ENCODE measurements at places on chromosomes 13 and 19. TPM values are rescaled to one million over a fixed set of nuclear protein-coding genes. Genes with fewer than 3 reads are reported as not detected.
A peak's percentile ranks its signal among the peaks of the same experiment; 100 is the strongest.

The KIR2DL3 gene
- total RNA-seq, result not detected

The CNFN gene
- total RNA-seq, result 12.6 TPM

The ERICH6B gene
- total RNA-seq, result not detected

The CRX gene
- not detected for total RNA-seq

The UBE2M gene
- total RNA-seq, result 114 TPM

The PTPRH gene
- total RNA-seq, result 0.21 TPM

The GJA3 gene
- 0.48 TPM for total RNA-seq

The LSM14A gene
- total RNA-seq, result 190 TPM

The MTUS2 gene
- 0.75 TPM for total RNA-seq

The RGL3 gene
- total RNA-seq, result 40.9 TPM

The RGCC gene
- 0.41 TPM for total RNA-seq

The OR7A5 gene
- total RNA-seq, result not detected

The EMP3 gene
- 20.9 TPM for total RNA-seq

The ZNF547 gene
- total RNA-seq, result 2.0 TPM

GRCh38 chr19:44588771-44589112, 24.6 kb upstream of the IGSF23 start:
- no peak overlapping the region for H3K4me3 ChIP-seq
- H3K27me3 ChIP-seq, result no peaks in the 10 kb centered on the region
- DNase-seq, result no peak
- no peak overlapping the region for H3K27ac ChIP-seq
- no peaks in the 10 kb centered on the region for H3K4me1 ChIP-seq

- H3K27me3 ChIP-seq, result no peaks in the 10 kb centered on the region
- H3K27ac ChIP-seq, result no peak overlapping the region
- H3K4me3 ChIP-seq, result no peak overlapping the region
- no peak for DNase-seq
These were observed 16.3 kb upstream of the GPR183 start for GRCh38 chr13:99323488-99323887.

DNA sequence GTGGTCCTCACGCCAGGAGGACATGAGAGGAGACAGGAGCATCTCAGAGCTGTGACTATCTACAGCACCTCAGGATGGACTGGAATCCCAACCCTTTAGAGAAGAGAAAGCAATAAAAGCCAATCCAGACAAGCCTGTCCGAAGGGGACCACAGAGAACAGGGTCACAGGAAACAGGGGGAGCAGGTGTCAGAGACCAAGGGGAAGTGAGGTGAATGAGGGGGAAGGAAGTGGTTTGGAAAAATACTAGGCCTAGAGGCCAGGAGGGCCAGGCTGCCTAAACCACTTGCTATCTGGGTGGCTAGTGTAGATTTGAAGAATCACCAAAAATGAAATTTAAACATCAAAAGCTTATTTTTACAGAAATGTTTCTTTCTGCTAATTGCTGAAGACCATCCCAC, 16.2 kb downstream of the TMTC4 start:
- no peak overlapping the region for H3K27ac ChIP-seq
- no peaks in the 10 kb centered on the region for H3K4me1 ChIP-seq
- H3K36me3 ChIP-seq, result peaks cover 5% of the 10 kb centered on the region

- peaks cover 12% of the 10 kb centered on the region for H3K4me1 ChIP-seq
- H3K4me3 ChIP-seq, result no peak overlapping the region
- no peaks in the 10 kb centered on the region for H3K27me3 ChIP-seq
- DNase-seq, result no peak
These were observed 10.1 kb downstream of the GRIN2D start for GRCh38 chr19:48403606-48404005.

DNA sequence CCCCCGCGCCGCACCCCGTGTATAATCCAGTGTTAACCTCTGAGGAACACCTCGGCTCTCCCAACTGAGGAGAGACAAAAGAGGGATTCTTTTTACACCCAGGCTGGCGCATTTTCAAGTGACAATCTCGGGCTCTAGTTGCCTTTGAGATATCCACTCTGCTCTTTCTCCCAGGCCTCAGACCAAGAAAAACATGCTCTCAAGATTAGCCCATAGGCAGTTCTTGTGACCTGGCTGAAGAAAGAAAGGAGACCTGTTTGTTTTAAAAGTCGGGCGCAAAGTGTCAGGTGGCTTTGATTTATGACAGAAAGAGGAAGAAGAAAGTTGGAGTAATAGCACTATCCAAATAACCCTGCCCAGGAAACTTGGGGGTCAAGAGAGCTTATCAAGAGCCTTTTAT, 27.3 kb downstream of the SHISA2 start:
- H3K27ac ChIP-seq, result no peak overlapping the region
- peaks cover 4% of the 10 kb centered on the region for H3K4me1 ChIP-seq
- H3K27me3 ChIP-seq, result no peaks in the 10 kb centered on the region
- no peaks in the 10 kb centered on the region for H3K36me3 ChIP-seq
- peak; percentile 37 for DNase-seq

DNA sequence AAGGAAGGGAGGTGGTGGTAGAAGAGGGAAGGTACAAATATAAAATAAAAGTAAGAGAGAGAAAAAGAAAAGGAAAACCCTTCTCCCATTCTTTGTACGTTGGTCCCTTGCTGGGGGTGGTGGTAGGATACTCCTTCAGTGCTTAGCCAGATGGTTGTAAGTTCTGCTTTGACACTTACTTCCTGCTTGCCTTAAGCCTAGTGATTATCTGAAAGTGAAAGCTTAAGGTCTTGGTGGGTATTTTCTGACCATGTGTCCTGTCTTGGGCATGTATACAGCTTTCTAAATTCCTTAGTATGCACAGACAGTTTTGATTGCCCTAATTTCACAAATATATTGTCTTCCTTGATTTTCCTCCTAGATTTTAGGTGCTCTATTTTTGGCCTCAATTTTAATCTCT, 314.8 kb downstream of the PCDH17 start:
- DNase-seq, result no peak
- H3K27me3 ChIP-seq, result no peaks in the 10 kb centered on the region
- H3K4me3 ChIP-seq, result no peak overlapping the region
- H3K4me1 ChIP-seq, result no peaks in the 10 kb centered on the region
- no peak overlapping the region for H3K27ac ChIP-seq

DNA sequence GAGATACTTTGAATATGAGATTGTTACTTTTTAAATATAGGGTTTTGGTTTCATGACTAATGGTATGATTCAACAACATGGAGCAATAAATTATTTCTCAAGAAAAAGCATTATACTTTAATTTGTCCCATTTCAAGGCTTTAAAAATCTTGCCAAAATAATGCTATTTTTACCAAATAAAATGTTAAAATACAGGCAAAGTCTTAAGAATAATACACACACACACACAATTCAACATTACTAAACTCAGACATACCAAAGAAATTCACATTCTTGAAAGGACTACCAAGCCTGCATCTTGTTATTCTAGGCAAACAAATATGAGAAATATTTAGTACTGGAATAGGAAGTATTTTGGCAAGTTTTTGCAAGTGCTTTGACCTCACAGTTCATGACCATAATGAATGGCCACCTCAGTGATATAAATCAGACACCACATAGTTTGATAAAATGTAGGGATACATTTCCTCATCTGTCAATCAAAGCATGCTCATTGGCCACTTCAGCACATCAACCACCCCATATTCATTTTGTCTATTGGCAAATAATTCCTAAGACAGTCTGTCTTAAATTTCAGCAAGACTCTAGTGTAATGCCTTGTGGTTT, 107.2 kb downstream of the NALCN start:
- H3K27me3 ChIP-seq, result no peaks in the 10 kb centered on the region
- H3K27ac ChIP-seq, result no peak overlapping the region
- DNase-seq, result no peak
- no peaks in the 10 kb centered on the region for H3K36me3 ChIP-seq
- H3K4me3 ChIP-seq, result no peak overlapping the region

DNA sequence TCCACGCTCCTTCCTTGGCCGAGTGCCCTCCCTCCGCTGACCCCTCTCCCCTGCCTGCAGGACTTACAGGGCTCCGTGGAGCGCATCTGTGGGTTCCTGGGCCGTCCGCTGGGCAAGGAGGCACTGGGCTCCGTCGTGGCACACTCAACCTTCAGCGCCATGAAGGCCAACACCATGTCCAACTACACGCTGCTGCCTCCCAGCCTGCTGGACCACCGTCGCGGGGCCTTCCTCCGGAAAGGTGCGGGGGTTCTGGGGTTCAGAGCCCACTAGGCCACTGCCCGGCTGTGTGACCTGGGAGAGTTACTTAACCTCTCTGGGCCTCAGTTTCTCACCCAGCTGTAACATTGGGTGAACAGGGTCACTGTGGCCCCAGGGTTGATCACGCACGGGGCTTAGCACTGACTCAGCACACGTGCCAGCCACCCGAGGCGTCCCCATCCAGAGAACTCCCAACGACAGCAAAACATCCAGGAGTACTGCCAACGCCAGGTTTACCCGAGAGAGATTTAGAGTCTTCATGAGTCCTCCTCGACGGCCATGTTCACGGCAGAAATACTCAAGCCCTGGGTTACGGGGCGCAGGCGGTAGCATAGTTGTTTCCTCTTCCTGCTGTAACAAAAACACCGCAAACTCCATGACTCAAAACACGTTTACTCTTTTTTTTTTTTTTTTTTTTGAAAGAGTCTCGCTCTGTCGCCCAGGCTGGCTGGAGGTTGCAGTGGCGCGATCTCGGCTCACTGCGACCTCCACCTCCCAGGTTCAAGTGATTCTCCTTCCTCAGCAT, 9.7 kb upstream of the SPACA4 start:
- no peak overlapping the region for H3K4me3 ChIP-seq
- no peaks in the 10 kb centered on the region for H3K27me3 ChIP-seq
- H3K36me3 ChIP-seq, result no peaks in the 10 kb centered on the region
- H3K27ac ChIP-seq, result no peak overlapping the region

- no peaks in the 10 kb centered on the region for H3K4me1 ChIP-seq
- H3K4me3 ChIP-seq, result no peak overlapping the region
- H3K27me3 ChIP-seq, result no peaks in the 10 kb centered on the region
- no peak overlapping the region for H3K27ac ChIP-seq
- DNase-seq, result no peak
These were observed 1247.2 kb upstream of the PRR20A start for GRCh38 chr13:55893540-55893939.

- H3K27ac ChIP-seq, result no peak overlapping the region
- no peaks in the 10 kb centered on the region for H3K27me3 ChIP-seq
- peaks cover 55% of the 10 kb centered on the region for H3K4me1 ChIP-seq
- DNase-seq, result no peak
- H3K4me3 ChIP-seq, result no peak overlapping the region
These were observed 54.3 kb downstream of the GATAD2A start for GRCh38 chr19:19459707-19460251.

- H3K4me1 ChIP-seq, result peaks cover 2% of the 10 kb centered on the region
- H3K27ac ChIP-seq, result no peak overlapping the region
These were observed 26.4 kb downstream of the C13orf46 start for GRCh38 chr13:113947311-113948033.

- H3K4me1 ChIP-seq, result no peaks in the 10 kb centered on the region
- no peak overlapping the region for H3K4me3 ChIP-seq
- no peak overlapping the region for H3K27ac ChIP-seq
These were observed 201.6 kb downstream of the SLITRK5 start for GRCh38 chr13:87872813-87873212.

- no peak for DNase-seq
- no peak within 1 kb of the TSS for H3K27ac ChIP-seq
- no peaks in the 10 kb centered on the region for H3K4me1 ChIP-seq
- H3K36me3 ChIP-seq, result no peaks in the 10 kb centered on the region
- H3K4me3 ChIP-seq, result no peak within 1 kb of the TSS
These were observed at the start of gene ZNF729 for GRCh38 chr19:22286151-22286810. Gene ZNF729, plus strand, starts transcription at chr19:22286441. Its CDS starts 85 bp downstream, at chr19:22286526.

- H3K4me3 ChIP-seq, result no peak overlapping the region
- no peak overlapping the region for H3K27ac ChIP-seq
These were observed 2056.0 kb downstream of the OLFM4 start for GRCh38 chr13:55084630-55085029.

DNA sequence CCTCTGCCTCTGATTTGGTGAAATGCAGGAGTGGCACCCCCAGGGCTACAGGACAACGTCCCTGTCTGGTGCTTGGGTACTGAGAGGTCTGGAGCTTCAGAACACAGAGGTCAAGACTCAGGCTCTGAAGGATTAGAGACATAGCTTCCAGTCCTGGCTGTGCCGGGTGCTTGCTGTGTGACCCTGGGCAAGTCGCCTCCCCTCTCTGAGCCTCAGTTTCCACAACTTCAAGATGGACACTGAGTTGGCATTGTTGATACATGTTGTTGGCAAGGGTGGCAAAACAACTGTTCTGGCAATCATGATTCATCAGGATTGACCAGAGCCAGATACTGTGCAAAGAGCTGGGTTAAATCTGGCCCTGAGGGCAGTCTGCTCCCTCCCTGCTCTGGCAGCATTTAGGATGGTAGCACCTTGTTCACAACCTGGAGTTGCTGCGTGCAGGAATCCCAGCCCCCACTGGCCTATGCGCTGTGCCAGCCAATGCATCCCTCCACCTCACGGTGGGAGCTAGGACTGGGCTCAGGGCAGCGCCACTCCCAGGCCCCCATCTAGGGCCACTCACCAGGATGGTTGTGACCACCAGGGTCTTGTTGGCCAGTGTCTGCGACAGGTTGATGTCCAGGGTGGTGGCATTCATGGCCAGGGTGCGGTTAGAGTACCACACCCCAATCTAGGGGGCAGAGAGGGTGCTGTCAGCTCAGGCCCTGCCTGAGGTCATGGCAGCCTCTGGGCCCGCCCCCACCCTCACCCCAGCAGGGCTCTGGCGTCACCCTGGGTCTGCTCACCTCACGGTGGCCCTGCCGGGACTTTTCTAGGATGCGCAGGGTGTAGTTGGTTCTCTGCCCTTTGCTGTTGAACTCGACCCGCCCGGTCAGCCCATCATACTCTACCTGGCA, 16.7 kb downstream of the GRIK5 start:
- H3K4me3 ChIP-seq, result no peak overlapping the region
- H3K4me1 ChIP-seq, result no peaks in the 10 kb centered on the region
- H3K27ac ChIP-seq, result no peak overlapping the region
- H3K27me3 ChIP-seq, result no peaks in the 10 kb centered on the region

- no peak for DNase-seq
- H3K36me3 ChIP-seq, result no peaks in the 10 kb centered on the region
- H3K27ac ChIP-seq, result no peak overlapping the region
- H3K4me3 ChIP-seq, result no peak overlapping the region
- H3K4me1 ChIP-seq, result no peaks in the 10 kb centered on the region
These were observed 55.6 kb downstream of the ING1 start for GRCh38 chr13:110769097-110769496.

DNA sequence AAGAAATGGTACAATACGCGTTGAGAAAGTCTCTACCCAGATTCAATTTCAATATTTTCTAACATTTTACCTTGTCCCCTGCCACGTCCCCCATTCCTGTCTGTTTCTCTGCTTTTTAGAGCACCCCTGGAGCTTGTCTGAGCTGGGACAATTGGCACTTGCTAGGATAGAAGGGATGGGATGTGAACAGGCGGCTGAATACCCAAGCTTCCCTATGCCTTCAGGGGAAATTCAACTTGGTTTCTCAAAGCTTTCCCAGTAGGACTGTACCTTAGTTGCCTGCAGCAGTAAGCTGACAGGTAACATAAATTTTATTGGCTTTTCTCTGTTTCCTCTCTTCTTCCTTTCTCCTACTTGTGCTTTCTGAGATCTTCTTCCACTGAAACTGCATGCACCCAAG, 1663.3 kb downstream of the EFNB2 start:
- no peak overlapping the region for H3K27ac ChIP-seq
- no peak for DNase-seq
- no peak overlapping the region for H3K4me3 ChIP-seq
- H3K27me3 ChIP-seq, result no peaks in the 10 kb centered on the region
- H3K36me3 ChIP-seq, result no peaks in the 10 kb centered on the region
